ENCODE measurements at places on chromosomes 4 and X. TPM values are rescaled to one million over a fixed set of nuclear protein-coding genes. Genes with fewer than 3 reads are reported as not detected.

The GUCY1A1 gene
- polyA plus RNA-seq, result not detected

The TAF7L gene
- not detected for polyA plus RNA-seq

The ADH1C gene
- polyA plus RNA-seq, result not detected

The USP51 gene
- polyA plus RNA-seq, result 2.9 TPM

The NUP62CL gene
- 6.2 TPM for polyA plus RNA-seq

The PPBP gene
- polyA plus RNA-seq, result 0.18 TPM

The GBA3 gene
- not detected for polyA plus RNA-seq

The RHOH gene
- polyA plus RNA-seq, result 2.5 TPM

The NLGN3 gene
- polyA plus RNA-seq, result 12.0 TPM

The GC gene
- 0.11 TPM for polyA plus RNA-seq

The CDKL2 gene
- 1.4 TPM for polyA plus RNA-seq

The TLR7 gene
- polyA plus RNA-seq, result 0.02 TPM

The ATP2B3 gene
- polyA plus RNA-seq, result 0.14 TPM

The KLB gene
- polyA plus RNA-seq, result 0.03 TPM
